CD8-positive, alpha-beta memory T cell (primary cell): ENCODE measurements at places on chromosomes 7 and 10.

- DNase-seq: no peak
These were observed 188.1 kb upstream of the PDE1C start for GRCh38 chr7:32258265-32258664.

GRCh38 chr7:617614-618538 is 98.2 kb upstream of the PDGFA start:
- DNase-seq: no peak

- no peak for DNase-seq
These were observed 41.7 kb upstream of the ARID5B start for GRCh38 chr10:61859786-61860185.

DNA sequence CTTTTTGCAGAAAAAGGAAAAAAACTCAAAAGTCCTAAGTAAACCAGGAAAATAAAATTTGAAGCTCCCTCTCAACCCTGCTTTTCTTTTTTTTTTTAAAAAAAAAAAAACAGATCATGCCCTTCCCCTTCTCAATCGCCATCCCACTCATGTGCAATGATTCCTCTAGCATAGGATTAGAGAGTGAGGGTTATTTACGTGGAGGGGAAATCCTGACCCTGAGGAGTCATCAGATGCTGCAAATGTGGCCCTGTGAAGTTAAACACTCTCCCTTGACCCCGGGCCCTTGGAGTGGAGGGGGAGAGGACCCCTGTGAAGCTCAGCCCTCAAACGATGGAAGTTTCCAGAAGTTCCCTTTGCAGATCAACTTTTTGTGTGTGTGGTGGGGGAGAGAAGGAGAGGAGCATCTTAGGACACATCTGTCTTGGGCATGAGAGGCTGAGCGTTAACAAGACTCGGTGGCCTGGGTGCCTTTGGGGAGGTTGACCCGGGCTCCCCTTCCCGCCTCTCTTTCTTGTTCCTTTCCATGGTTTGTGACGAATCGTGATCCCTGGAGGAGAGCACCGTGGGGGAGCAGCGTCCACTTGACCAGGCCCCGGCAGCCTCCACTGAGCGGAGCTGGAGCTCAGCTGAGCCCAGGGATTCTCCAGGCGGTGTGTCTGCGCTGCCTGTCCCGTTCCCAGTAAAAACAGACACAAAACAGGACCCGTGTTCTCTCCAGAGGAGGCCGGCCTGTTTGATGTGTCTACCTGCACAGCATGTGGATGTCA is 1.5 kb upstream of the SHH start:
- no peak for DNase-seq

DNA sequence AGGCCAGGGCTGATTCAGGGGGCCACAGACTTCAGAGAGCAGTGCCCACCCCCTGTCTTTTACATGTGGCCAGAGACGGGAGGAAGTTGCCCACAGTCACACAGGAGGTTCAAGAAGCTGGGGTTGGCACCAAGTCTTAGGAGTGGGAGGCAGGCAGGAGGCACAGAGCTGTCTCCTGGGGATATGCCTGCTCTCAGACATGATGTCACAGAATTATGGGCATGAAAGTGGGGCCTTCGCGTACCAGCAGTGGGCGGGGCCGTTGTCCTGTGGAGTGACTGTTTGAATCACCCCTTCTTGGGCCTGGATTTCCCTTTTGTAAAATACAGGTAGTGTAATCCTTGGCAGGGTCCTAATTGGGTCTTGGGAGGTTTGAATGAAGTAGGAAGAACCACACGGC is 81.2 kb upstream of the PPIF start:
- DNase-seq: no peak

DNA sequence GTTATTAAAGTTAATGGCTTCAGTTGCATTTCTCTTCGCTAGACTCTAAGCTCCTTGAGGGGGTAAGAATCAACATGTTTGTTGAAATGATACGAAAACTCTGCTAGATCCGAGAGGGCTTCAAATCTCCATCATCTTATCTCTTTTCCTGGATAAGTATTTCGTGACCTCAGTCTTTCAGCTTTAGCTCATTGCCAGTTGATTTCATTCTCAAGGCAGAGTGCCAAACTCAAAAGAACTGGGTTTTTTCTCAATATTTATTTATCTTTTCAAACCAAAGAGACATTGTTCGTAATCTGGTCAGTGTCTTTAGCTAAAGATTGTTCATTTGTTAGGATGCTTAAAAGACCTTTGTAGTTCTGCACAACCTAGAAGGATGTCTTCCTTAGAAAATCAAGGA is 108.9 kb downstream of the ARID5B start:
- no peak for DNase-seq

DNA sequence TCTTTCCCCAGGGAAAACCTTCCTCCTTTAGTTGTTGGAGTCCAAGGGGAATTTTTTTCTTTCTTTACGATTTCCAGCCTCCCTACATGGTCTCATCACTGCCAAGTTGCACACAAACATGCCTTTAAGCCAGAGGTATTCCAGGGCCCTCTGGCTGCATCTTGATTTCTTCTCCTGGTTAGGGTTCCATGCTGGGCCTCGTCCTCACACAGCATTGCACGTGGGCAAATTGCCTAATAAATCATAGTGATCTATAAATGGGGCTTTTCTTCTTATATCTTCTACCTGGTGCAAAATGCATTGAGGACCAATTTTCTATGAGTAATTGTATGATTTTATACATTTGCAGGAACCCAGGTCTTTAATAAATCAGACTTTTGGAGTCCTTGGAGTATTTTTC is 284.2 kb downstream of the C7orf25 start:
- DNase-seq: no peak

GRCh38 chr10:97532935-97533671 is 34.4 kb downstream of the UBTD1 start:
- no peak for DNase-seq

- no peak for DNase-seq
These were observed 138.5 kb upstream of the GDF10 start for GRCh38 chr10:47161465-47161864.

GRCh38 chr7:135914346-135914745 is 62.8 kb downstream of the MTPN start:
- DNase-seq: no peak

GRCh38 chr7:36223851-36224250 is 70.8 kb downstream of the EEPD1 start:
- DNase-seq: no peak

- DNase-seq: no peak
These were observed 73.3 kb upstream of the FAM171A1 start for GRCh38 chr10:15444105-15445005.

DNA sequence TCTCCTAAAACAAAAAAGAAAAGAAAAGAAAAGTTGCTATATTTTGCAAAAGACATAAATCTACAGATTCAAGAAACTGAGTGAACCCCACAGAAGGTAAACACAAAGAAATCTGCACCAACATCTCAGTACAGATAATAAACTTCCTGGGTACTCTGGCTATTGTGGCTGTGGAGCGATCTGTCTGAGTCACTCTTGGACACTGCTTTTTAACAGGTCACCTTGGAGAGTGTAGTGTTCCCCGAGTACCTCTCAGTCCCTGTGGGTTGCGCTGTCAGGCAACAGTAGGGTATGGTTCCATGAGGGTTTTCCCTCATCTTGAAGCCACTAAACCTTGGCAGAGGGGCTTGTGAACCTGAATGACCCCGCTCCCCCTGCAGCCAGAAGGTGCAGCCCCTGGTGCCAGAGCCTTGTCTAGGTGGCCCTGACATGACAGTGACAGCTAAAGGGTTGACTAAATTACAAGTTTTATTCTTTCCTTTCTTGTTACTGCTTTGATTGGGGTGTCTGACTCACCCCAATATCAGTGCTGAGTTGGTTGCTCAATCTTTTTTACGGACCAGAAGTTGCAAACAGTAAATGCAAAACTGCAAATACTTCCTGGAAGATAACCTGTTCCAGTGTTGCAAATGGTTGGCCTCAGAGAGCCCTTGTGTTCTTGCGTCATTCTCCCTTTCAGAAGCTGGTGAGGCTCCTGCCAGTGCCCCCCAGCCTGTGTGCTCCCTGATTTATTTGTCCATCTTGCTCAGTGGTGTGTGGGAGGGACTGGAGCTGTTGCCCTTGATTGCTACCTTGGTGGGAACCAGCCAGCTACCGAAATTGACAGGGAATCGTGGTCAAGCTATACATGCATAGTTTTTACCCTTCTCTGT is 30.6 kb downstream of the POR start:
- no peak for DNase-seq

DNA sequence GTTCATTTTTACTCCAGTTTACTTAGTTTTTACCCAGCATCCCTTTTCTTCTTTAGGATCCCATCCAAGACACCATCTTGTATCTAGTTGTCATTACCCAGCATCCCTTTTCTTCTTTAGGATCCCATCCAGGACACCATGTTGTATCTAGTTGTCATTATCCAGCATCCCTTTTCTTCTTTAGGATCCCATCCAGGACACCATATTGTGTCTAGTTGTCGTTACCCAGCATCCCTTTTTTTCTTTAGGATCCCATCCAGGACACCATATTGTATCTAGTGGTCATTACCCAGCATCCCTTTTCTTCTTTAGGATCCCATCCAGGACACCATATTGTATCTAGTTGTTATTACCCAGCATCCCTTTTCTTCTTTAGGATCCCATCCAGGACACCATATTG is 63.4 kb upstream of the GJD4 start:
- no peak for DNase-seq

DNA sequence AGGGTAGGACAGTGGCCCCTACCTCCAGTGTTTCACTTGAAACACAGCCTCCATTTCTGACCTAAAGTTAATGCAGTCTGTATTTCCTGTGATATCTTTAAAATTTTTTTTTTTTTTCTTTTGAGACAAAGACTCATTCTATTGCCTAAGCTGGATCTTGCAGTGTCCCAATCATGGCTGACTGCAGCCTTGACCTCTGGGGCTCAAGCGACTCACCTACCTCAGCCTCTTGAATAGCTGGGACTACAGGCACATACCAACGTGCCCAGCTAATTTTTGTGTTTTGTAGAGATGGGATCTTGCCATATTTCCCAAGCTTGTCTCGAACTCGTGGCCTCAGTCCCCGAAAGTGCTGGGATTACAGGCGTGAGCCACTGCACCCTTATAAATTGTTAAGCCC is 16.7 kb upstream of the MGAM2 start:
- DNase-seq: no peak

- DNase-seq: no peak
These were observed 5.0 kb upstream of the GRIFIN start for GRCh38 chr7:2481195-2481594.

DNA sequence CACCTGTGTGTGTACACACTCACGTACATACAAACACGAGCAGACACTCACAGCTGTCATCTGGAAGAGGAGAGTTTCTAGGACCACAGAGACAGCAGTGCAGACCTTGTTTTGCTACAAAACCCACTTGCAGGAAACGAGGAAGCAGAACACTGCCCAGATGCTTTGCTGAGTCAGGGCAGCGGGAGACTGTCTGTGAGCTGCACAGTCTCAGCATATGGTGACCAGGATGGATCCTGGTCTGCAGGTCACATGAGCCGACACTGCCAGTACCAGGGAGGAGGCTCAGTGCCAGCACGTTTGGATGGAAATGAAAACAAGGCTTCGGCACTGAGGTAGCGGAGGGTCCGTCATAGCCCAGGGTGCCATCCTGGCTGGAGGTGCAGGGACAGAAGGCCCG is 117.6 kb upstream of the DPP6 start:
- no peak for DNase-seq

DNA sequence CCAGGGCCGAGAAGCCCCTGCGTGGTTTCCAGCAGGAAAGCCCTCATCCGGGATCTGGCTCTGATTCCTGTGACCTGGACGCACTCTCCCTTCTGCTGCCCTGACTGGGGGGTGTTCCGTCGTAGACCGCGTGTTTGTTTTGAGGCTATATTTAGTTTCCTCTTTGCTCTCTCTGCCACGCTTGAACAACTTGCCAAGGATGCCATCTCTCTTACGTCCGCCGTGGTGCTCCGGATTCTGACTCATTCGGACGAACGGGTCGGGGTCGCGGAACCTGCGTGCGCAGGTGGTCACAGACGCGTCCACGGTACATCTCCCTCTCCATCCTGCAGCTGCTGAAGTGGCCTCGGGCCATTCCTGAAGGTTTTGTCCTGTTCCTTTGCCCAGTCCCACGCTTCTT is 10.4 kb upstream of the SORCS3 start:
- no peak for DNase-seq

GRCh38 chr10:108849688-108850087 is 1073.6 kb downstream of the XPNPEP1 start:
- DNase-seq: no peak

- DNase-seq: peak; percentile 84
These were observed 15.1 kb downstream of the PRSS2 start for GRCh38 chr7:142785841-142786250.

GRCh38 chr10:129345763-129346162 is 121.3 kb upstream of the MGMT start:
- DNase-seq: no peak

DNA sequence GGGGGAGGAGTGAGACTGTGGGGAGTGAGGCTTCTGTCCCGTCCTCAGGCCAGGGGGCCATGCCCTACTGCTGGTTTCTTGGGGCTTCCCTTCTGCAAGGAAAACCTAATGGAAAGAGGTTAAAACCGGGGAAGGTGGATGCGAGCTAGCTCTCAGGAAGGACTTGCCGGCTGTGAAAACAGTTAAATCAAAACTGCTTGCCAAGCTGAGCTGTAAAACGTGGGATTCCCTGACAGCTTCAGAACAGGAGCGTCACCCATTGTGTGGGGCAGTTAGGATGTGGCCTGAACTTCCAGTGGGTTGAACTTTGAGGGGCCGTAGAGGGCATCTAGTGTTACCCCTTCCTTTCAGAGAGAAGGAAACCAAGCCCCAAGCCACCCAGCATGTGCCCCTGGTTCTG is 13.1 kb downstream of the TSPAN15 start:
- no peak for DNase-seq
